ENCODE measurements at places on chromosomes 5 and 9.
A peak's percentile ranks its signal among the peaks of the same experiment; 100 is the strongest.

GRCh38 chr5:98563885-98564653 lies 209.4 kb upstream of the RGMB start:
- no peak for DNase-seq

- DNase-seq = no peak
Measured at GRCh38 chr9:121990600-121991306, 102.4 kb downstream of the TTLL11 start.

GRCh38 chr5:138574744-138575193 lies 432 bp downstream of the HSPA9 start:
- DNase-seq = no peak

GRCh38 chr9:122251351-122251750 lies 13.3 kb downstream of the RBM18 start:
- no peak for DNase-seq

DNA sequence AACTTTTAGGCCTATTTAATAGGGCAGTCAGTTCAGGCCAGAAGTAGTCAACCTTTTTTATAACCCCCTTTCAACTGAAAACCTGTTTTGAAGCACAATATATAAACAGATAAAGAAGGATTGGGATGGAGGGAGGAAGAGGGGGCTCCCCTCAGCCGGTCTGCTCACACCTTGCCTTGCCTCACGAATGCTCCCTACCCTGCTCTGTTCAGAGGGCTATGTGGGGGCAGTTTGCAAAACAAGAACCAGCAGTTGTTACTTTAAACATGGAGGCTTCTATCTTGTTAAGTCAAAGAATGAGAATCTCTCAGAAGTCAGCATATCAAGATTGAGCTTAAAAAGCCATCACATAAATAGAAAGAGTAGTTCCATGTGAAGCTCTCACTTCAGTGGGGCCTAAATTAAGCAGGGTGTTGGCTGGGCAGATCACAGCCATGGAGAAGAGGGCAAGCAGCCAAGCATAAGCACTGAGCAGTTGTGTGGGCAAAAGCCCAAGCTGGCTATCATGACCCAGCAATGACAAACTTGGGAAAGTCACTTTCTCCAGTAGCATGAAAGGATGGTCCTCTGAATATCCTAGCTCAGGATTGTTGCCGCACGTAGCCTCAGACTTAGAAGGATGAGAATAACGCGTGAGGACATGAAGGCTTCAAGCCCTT lies 70.6 kb downstream of the ALDH1A1 start:
- no peak for DNase-seq

- no peak for DNase-seq
Measured at GRCh38 chr9:110028271-110028670, 179.7 kb downstream of the C9orf152 start.

- no peak for DNase-seq
Measured at GRCh38 chr5:179227580-179228311, 117.5 kb downstream of the ADAMTS2 start.

GRCh38 chr5:139214646-139215045 lies 16.5 kb upstream of the SIL1 start:
- no peak for DNase-seq

DNA sequence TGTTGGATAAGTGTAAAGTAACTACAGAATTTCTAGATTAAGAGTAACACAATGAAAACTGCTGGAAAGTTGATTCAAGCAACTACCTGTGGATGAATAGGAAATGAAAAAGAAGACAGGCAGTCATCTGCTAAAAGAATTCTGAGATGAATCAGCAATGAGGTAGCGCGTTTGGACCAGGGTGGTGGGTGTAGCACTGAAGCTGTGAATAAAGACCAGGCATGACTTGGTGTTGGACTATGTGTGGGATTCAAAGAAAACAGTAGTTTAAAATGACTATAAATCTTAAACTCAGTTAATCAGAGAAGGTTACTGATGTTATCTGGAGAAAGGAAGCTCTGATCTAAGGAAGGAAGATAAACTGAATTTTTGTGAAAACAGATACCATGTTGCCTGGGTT lies 159.8 kb downstream of the FBN2 start:
- DNase-seq = no peak

DNA sequence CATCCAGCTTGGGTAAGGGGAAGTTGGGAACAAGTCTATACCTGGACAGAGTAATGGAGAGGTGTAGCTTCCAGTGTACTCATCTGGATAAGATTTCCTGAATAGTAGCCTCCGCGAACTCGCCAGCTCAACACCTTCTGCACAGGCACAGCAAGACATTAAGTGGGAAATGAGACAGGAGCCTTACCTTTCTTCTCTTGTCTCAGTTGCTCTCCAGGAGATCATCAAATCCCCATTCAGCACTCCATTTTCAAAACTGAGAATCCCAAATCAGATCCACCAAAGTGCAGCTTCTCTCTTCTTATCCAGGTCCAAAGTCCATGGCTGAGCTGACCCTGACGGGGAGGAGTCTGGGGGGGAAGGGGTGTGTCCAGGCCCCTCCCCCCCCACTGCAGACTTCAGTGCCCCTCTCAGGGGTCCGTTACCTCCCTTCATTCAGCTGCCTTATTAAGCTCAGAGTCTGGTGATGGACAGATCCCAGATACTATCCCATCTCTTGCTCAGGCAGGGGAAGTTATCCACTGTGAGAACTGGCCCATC lies 5.9 kb upstream of the MGAT1 start:
- no peak for DNase-seq

DNA sequence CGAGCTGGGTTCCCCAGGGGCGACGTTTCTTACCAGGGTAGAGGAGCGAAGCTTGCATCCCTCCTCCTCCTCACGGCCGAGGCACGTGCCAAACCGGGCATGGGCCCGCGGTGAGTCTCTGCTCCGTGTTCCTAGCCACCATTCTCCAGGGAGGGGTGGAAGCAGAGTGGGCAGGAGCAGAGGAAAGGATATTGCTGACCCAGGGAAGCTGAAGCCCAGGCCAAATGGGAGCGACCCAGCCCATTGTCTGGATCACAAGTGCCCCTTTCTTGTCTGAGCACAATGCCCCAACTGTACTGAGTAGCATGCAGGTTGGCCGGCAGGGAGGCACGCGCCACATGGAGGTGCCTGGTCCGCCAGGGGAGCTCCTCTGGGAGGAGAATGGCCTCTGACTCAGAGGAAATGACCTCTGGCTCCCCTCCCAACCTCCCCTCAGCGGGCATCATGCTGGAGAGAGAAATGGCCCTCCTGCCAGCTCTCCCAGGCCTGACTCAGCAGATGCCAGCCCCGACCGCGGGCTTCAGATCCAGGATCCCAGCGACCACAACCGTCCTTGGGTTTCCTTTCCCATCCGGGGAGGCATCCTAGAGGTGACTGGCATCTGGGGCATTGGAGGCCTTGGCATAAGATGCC lies 1.1 kb downstream of the PRR7 start:
- DNase-seq = peak; percentile 66

- no peak for DNase-seq
Measured at GRCh38 chr5:136621743-136622142, 256.4 kb upstream of the TRPC7 start.

DNA sequence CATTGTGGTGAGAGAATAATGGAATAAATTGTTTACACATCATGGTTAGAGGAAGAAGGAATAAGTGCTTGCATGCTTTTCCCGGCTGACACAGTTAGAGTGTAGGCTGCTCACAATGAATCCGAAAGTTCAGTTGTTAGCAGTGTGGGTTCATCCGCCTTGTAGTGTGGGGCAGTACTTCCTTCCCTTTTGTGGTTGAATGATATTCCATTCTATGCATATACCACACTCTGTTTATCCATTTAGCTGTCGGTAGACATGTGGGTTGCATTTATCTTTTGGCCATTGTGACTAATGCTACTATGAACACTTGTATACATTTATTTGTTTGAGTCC lies 84.0 kb downstream of the COL5A1 start:
- no peak for DNase-seq

DNA sequence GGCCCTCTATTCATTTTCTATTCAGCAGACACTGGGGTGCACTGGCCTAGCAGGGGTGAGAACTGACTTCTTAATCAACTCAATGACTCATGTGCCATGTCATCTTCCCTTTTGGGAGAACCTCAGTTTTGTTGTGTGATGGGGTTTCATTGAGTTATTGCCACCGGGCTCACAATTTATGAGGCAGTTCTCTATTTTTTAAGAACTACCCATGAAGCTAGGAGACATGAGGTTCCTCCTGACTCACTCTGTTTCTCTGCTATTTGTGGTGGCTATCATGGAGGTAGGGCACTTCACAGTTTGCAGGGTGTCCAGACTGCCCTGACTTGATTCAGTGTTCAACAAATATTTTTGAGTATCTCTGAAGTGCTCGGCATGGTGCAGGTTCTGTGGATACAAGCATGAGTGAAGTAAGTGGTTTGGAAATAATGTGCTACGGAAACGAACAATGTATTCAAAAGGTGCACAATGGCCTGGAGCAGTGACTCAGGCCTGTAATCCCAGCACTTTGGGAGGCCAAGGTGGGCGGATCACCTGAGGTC lies 39.3 kb downstream of the SPARC start:
- DNase-seq = no peak

DNA sequence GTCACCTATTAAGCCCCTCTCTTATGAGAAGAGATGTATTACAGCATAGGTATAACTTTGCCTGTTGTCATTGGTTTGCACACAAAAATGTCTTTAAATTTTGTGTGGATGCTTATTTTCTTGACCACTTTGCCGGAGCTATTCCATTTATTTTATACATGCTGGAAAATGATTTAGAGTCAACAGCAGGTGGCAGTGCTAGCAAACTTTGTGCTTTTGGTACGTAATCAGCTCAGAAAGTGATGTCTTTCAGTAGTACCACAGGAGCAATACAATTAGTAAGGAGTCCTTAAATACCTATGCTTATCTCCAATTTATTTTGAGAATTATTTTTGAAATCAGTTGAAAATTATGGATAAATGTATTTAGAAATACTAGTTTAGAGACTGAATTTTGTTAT lies 19.8 kb upstream of the NUDT12 start:
- no peak for DNase-seq

DNA sequence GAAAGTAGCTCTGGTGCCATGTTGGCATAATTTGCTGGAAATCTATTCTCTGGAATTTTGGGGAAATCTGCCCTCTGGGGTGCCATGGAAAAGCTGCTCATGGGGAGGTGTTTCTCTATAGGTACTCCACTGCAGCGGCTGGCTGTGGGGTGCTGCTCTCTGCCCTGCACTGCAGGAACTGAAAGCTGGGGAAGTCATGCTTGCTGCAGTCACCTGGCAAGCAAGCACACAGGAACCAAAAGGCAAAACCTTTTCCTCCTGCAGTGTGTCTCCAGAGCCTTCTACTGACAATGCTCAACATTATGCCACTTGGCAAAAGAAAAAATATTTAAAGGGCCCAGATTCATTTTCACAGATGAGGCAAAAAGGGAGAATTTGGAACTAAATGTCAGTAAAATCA lies 25.8 kb upstream of the CARNMT1 start:
- DNase-seq = no peak
